ENCODE measurements at places on chromosomes 1 and 21.

DNA sequence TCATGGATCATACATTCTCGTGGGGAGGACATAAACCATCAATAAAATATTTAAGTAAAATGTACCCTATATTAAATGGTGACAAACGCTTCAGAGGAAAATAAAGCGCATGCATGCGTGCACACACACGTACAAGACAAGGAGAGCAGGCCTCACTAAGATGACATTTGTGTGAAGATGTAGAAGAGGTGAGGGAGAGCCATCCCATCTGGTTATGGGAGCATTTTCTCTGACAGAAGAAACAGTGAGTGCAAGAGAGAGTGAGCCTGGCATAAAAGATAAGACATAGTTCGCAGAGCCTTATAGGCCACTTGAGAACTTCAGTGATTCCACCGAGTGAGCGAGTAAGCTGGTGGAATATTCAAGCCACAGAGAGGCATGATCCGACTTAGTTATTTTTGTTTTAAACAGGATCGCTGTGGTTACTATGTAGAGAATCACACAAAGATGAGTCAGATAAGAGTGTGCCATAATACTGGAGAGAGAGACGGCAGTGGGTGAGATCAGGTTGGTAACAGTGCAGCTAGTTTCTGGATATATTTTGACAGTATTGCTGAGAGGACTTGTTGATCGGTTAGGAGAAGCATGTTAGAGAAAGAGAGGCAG is 624.2 kb downstream of the PLPP3 start:
- DNase-seq, result peak; percentile 62

DNA sequence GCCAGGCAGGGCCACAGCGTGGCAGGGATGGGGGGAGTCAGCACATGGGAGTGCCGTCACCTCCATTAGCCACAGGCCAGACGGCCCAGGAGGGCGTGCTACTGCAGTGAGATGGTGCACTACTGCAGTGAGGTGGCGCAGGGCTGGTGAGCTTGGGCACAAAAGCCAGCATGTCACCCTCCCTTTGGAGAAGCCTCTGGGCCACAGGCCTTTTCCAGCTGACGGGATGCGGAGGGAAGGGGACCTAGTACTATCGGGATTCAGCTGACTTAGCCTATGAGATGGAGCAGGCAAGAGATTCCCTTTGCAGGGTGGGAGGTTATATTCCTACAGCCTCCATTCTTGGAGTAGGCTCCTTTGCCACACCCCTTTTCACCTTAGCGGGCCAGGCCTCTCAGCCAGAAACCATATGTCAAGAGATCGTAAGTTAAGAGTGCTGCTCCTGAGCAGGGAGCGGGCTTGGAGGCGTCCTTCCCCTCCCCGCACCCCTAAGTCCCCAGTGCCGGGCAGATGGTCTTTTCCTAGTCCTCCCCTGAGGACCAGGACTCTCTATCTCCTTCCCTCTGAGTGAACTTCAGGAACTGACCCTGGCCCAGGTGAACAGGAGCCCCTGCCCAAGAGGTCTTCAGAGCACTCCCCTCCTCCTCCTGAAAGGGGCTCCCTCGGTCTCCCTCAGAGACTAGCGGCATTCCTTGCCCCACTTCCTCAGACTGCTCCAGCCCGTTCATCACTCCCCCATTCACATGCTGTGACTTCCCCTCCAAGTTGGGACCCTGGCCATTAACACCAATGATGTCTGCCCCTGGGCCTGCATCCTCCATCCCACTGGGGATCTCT is 8.2 kb downstream of the NES start:
- no peak for DNase-seq

DNA sequence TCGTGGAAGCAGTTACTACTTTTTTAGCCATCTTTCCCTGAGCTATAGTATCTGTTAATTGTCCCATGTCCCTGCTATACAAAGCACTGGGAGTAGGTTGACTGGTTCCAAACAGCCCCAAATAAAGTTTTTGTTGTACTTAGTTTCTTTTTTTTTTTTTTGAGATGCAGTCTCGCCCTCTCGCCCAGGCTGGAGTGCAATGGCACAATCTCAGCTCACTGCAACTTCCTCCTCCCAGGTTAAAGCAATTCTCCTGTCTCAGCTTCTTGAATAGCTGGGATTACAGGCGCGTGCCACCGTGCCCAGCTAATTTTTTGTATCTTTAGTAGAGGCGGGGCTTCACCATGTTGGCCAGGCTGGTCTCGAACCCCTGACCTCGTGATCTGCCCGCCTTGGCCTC is 3.3 kb downstream of the NCSTN start:
- no peak for DNase-seq

- DNase-seq, result no peak
These were observed 33.6 kb downstream of the COL18A1 start for GRCh38 chr21:45438391-45439145.

DNA sequence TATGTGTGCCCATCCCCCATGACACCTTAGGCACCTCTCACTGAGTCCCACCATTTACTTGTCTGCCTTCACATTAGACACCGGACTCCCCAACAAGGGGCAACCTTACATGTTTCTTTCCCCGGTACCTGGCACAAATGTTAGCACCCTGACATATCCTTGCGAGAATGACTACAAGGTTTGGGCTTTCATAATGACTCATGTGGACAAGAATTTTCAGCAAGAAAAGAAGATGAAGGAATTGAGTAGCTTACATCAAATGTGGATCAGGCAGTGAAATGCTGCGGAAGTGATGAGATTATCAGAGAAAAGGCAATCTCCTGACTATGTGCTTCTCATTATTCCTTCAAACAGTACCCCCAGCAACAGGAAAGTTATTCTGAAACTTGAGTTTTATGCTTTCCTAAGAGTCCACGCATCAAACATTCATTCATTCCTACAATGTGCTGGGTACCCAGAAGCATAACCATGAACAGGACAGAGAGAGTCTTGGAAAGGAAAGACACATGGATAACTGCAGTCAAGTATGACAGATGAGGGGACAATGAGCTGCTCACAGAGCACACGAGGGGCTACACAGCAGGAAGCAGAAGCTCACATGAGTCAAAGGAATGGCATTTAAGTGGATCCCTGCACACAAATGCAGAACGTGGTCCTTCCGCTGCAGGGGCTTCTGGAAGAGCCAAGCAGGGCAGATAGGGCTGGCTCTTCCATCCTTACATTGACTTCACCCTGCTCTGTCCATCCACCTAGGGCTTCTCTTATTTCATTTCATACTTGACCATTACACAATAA is 112.1 kb downstream of the PCNX2 start:
- DNase-seq, result peak; percentile 10

DNA sequence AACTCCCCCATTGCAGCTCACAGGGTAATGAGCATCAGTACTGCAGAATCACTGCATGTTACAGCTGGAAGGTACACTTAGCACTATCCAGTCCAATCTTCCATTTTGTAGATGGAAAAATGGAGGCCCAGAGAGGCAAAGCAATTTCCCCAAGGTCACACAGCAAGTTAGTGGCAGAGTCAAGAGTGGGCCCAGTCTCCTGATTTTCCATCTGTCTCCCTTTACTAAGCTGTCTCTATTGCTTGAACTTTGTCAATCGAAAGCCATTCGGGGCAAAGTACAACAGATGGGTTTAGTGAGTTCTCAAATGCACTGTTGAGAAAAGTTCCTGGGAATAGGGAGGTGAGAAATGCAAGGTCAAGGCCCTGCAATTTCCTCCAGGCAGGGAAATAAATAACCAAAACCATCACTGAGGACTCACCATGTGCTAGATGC is 50.4 kb upstream of the IFFO2 start:
- no peak for DNase-seq

- no peak for DNase-seq
These were observed 1518.0 kb downstream of the NCAM2 start for GRCh38 chr21:22516230-22516629.

DNA sequence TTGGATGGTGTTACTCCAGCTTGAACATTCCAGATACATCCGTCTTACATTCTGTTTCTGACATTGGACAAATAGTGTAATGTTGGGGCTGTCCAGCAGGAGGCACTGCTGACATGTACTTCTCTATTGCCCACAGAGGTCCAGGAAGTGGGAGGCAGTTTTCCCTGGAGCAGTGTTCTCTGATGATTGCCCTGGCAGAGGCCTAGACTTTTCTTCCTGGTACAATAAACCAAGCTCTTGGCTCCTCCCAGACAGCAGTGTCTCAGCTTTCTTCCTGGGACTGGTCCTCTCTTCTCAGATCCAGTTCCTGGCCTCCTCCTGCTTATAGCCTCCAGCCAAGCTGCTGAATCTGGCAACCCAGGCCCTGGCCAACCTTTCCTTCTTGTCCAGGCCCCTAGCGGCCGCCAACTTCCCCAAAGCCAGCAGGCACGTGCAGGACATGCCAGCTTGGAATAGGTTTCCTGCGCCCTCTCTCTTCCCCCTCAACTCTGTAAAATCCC is 14.9 kb upstream of the IFNLR1 start:
- DNase-seq, result peak; percentile 97
